ENCODE measurements at places on chromosomes 3 and 15. TPM values are rescaled to one million over a fixed set of nuclear protein-coding genes. Genes with fewer than 3 reads are reported as not detected.

DNA sequence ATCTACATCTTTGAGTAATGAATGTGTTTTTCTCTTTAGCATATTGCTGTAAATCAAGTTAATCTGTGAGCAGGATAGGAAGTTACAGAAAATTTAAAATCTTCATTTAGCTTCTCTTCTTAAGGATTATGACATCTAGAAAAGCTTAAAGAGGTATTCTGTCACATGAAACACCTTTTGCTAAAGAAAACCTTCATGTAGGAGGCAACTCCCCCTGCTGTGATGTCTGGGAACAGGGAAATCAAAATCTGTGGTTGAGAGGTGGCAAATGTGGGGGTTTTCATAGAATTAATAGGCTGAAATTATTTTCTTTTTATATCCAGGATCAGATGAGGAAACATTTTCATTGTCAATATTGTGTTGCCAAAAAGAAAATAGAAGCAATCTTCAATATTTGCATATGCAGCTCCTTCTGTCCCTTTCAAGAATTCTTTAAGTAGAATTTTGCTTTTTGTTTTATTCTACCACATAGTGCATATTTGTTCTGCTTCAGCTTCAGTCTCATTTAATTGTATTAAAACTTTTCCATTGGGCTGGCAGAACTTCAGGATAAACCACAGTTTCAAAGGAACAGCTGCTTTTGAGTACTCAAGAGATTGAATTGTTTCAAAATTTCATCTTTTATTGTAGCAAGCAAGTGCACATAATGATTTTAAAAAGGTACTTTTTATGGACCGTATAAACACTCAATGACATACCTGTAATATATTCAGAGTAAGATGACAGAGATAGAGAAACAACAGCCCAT is 128.4 kb downstream of the RAP2B start:
- no peak for DNase-seq

- no peak for DNase-seq
Observed at GRCh38 chr3:40152482-40153133, 156.9 kb upstream of the EIF1B start.

DNA sequence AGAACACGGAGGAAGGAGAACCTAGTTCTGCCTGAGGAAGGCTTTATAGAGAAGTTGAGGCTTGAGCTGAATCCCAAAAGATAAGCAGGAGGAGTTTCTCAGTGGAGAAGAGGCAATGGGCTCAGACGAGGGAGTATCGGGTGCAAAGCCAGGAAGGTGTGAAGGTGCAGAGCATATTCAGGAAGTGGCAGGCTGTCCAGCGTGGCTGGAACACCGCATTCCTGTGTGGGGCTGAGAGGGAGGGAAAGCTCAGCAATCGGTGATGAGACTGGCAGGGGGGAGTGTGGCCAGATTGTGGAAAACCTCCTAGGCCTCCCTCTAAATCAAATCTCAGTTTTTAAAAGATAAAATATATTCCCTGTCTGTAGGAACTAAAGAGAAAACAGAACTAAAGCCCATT is 63.0 kb downstream of the ARHGAP31 start:
- no peak for DNase-seq

- DNase-seq = no peak
Observed at GRCh38 chr3:51395493-51396213, 4.6 kb downstream of the RBM15B start.

The XCR1 gene
- not detected for total RNA-seq

DNA sequence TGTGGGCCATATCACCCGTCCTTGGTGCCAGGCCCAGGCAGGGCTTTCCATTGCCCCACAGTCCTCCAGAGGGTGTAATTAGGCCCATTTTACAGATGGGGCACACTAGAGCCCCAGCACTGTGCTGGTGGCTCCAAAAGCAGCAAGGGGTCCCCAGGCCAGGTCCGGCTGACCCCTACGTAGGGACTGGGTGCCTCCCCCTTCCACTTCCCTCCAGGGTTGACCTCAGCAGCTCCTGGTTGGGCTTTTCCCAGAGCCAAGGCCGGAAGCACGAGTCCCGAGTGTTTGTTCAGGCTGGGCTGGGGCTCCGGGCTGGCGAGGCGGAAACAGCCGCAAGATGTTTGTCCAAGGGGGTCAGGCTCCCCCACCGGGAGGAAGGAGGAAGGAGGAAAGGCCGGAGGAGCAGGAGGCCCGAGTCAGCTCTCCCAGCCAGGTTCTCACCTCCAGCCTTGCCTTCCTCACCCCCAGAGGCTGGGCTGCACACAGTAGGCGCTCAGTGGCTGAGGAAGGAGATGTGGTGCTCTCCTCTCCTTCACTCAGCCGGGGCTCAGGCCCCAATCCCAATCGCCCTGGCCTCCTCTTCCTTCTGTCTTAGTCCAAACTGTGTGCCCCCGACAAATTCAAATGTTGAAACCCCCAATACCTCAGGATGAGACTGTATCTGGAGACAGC is 17.1 kb upstream of the PLXND1 start:
- DNase-seq = peak; percentile 88

DNA sequence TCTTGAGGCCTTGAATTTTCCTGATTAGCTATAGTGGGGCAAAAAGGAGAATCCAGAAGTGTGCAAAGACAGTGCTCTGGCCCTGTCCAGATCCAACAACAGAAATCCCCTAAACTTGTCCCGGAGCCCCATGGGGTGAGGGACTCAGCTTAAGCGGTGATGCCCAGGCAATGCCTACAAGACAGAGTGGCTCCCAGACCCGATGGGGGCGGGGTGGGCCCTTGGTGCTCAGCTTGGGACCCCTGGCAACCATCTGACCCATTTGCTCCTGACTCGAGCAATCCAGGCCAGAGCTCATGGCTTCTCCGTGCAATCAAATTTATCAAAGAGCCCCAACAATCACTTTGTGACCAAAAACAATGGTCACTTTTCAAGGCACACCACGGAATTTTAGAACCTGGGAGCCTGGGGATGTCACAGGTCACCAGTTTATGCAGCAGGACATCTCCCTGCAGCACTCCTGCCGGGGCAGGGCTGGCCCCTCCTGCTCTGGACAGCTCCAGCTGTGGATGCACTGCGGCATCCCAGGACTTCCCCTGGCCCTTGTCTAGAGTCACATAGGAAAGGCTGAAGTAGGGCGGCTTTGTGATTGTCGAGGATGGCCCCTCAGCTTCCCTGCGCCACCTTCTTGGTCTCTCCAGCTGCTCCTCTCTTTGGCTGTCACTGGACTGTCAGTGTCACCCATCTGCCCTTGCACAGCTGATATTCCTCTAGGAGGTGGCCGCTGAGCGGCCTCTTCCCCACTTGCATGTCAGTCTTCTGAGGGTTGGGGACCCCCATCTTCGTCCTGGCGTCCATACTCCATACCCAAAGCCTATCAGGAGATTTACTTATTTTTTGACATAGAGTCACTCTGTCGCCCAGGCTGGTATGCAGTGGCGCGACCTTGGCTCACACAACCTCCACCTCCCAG is 28.4 kb downstream of the RGMA start:
- no peak for DNase-seq

All from endothelial cell (in vitro differentiated cells).